ENCODE measurements at places on chromosomes 1 and 21.

DNA sequence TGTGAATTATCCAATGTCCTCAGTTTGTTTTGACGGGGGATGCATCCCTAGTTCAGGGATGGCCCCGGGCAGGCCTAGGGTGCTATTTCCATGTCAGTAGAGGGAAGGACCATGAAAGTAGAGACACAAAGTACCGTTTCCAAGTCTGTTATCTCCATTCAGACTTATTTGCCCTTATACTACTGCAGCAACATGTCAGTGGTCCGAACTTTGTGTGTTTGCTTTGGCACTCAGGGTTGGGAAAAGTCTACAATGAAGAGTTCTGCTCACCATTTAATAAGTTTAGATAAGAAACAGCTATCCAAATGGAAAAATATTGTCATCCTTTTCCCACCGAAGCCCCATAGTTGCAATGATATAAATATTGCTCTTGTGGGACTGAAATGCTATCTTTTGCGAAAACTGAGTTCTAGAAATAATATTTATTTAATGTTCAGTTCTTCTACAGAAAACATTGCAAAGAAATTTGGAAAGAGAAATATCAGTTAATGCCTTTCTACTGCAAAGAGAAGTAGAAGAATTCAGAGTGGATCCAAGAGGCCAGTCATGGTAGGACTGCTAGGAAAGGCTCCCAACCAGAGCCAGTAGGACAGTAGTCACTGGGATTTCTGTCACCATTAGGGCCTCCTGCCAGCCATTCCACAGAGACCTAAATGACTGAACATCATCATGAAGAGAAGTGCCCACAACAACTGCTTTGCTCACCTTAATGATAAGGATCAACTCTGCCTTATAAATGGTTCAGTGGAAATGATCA, 11.5 kb upstream of the AGT start:
- no peak for DNase-seq

- DNase-seq: no peak
Observed at GRCh38 chr21:31352836-31353235, 8.8 kb upstream of the TIAM1 start.

DNA sequence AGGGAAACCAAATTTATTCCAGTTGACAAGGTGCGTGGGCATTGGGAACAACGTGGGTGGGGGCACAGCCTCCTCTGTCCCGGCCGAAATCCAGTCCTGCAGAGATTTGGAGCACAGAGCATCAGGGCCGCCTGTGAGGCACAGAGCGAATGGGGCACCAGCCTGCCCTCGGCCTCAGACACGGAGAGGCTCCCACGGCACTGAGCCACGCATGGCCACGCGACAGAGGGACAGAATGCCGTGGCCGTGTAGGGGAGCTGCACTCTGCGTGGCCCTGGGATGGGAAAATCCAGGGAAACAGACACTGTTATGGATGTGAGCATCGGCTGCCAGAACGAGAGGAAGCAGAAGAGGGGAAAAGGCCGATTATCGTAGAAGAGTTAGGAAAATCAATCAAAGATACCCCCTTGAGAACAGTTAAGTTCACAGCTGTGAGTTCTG, 13.5 kb upstream of the C1orf159 start:
- no peak for DNase-seq

- DNase-seq: no peak
Observed at GRCh38 chr1:206921772-206922265, at the start of gene FCMR. Gene FCMR (minus strand): TSS chr1:206921941. CDS start chr1:206921854, 87 bp downstream.

DNA sequence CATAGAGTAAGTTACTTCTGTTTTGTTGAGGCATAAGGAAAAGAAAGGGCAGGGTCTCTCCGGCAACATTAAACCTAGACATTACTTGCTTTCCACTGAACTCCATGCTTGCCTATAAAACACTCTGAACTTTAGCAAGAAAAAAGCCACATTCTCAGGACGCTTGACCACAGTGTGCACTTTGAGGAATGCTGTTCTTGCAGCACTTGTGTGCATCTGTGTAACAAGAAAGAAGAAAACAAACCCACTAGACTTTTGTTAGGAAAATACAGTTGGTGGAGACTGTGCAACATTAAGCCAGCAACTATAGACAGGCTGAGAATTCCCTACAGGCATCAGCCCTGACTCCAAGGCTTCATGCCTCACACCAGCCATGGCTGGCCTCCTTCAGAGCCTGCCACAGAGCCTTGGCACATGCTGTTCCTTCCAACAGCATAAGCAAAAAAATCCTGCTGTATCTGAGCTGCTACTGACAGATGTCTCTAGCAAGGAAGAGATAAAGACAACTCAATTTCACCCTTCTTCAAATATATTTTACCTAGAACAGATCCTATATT, 5.8 kb downstream of the PDZK1 start:
- no peak for DNase-seq

Measured in activated naive CD4-positive, alpha-beta T cell (primary cell).